NCI-H446 (cell line): ENCODE measurements at places on chromosomes 2 and 18.

DNA sequence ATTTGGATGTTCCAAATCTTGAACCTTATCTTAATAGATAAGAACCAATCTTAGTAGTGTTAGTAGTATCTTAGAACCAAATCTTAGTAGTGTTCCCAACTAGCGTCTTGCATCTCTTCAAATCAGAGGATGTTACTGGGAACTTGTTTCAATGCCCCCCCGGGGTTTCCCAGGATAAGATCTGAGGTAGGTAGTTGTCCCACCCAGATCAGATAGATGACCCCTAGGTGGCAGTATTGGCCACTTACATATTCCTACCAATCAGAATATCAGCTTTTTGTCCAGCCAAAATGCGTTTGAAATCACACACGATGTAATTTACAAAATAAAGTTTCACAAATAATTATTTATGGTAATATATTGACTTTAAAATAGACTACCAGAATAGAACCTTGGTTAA, 314.8 kb downstream of the MBD2 start:
- DNase-seq: no peak

DNA sequence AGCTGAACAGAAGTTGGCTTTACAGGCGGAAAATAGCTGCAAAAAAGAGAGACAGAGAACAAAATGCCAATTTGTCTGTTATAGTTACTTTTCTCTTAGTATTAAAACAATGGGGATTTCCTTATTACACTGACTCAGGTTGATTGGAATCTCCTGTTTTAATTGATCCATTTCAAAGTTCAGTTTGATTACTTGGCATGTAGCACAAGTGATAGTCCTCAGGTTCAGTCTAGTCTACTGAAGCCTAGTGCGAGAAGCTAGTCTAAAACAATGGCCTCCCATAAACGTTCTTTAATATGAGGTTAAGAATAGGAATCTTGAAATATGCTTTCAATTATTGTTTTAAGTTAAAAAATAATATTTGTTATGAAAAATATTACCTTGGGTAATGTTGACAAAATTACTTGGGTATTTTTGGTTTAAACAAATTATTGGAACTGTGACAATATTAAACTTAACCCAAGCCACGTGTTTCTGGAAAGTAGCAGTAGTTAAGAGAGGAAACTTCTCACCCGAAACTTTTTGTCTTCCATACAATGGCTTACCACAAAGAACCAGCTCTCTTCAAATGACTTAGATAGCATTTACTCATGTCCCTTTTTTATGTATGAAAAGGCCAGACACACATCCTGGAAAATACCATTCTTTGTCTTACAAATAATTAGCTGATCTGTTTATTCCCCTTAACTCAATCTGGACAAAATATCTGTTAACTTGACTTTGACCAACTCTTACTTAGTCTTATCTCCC, 1326.2 kb upstream of the TMEFF2 start:
- DNase-seq: no peak

- DNase-seq: no peak
These were observed 1.3 kb upstream of the GREB1 start for GRCh38 chr2:11532416-11533055.

DNA sequence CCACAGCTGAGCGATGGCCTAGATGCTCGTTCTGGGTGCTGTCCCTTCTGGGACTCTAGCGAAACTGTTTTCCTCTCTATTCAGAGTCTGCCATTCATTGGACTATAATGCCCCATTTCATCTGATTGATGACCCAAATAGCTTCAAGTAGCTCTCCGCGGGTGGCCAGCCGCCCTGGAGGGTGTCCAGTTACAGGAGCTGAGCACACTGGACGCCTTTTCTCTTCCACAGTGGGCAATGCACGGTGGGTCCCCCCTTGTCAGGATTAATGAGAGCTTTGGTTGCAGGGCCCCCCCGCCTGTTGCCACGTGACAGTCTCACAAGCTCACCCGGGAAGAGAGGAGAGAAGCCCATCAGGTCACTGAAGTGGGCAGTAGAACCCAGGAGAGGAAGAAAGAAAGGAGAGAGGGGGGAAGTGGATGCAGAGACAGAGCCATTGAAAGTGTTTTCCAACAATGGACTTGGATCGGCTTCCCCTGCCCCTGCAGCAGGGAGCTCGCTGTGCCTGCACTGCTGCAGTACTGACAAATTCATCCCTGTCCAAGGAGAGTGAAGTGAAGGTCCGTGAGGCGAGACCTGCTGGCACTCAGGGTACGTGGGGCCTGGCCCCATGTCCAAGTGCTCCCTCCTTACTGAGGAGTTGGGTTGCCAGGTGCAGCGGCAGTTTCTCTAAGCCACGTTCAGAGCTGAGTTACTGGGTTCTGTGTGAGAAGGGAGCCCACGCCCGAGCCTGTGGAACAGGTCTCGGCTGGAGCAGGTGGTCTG, 44.8 kb downstream of the DIPK1C start:
- no peak for DNase-seq

GRCh38 chr2:169877398-169877797, 50.1 kb downstream of the UBR3 start:
- DNase-seq: no peak

DNA sequence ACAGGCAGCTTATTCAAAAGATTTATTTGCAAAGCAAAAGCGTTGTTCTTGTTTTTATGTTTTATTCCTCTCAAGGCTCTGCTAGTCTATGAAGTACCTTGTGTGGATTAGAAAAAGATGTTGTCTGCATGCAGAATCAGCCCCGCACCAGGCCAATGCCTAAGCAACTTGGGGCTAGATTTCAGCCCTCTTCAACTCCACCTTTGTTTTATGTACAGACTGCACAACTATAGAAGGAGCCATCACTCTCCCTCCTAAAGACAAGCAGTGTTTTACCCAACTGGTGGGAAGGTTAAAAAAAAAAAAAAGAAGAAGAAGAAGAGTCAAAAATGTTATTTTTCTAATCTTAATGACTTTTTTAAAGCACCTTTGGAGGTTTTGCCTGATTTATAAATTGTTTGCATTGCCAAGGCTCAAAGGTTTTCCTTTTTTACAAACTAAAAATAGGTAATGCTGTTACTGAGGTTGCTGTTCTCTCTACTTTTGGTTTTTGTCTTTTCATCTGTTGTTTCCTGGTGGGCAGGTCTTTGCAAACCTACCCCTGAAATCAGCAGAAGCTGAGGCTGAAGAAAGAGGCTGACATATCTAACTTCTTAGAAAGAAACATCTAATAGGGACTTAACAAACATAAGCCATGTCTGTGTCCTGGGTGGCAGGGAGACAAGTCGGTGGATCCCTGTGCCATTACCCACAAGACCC, 164.0 kb downstream of the SLC39A10 start:
- no peak for DNase-seq

DNA sequence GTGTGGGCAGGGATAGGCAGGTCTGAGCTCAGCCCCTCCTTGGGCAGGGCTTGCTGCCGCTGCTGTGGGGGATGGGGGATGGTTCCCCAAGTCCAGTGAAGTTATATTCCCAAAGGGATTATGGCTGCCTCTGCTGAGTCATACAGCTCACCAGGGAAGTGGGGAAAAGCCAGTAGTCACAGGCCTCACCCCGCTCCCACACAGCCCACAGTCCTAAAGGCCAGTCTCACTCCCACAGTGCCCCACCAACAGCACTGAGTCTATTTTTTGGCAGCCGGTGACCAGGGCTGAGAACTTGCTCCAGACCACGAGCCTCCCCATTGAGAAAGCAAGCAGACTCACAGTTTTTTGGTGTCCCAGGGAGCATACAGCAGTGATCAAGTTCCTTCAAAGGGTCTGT, 173.3 kb downstream of the OSR1 start:
- no peak for DNase-seq

DNA sequence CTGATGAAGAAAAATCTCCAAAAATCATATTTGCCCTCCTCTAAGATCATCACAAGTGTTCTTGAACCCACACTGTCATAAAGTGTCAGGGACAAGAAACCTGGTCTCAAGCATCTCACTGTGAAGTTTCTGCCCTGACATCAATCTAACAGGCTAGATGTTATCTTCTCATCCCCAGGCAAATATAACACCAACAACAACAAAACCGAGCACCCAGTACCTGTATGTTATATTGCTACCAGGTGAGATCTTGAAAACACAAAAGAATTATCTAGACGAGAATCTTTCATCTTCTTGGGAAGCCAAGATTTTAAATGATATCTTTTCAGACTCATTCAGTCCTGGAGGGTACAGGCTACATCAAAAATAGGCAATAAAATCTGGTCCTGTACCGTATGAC, 8.8 kb upstream of the MAP4K3 start:
- DNase-seq: no peak

GRCh38 chr2:96181529-96181928, 27.1 kb downstream of the STARD7 start:
- no peak for DNase-seq

- DNase-seq: peak; percentile 44
These were observed 79.9 kb downstream of the ALK start for GRCh38 chr2:29841386-29842004.

DNA sequence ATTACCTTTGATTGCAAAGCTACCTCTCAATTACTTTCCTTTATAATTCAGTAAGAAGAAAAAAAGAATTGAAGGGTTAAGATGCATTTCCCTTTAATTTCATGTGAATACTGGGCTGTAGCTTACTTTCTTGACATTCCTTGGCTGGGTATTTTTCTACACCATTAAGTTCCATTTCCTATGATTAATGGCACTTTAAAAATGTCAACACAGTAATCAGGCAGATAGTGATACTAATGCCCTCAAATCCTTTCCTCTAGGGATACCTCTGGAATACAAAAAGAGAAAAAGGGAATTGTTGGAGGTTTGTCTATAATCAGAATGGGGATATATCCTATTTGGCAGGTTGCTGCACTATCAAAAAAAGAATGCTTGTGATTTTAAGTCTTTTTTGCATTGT, 216.9 kb downstream of the SRBD1 start:
- DNase-seq: no peak

GRCh38 chr2:167293943-167294775, 405.9 kb downstream of the XIRP2 start:
- no peak for DNase-seq

DNA sequence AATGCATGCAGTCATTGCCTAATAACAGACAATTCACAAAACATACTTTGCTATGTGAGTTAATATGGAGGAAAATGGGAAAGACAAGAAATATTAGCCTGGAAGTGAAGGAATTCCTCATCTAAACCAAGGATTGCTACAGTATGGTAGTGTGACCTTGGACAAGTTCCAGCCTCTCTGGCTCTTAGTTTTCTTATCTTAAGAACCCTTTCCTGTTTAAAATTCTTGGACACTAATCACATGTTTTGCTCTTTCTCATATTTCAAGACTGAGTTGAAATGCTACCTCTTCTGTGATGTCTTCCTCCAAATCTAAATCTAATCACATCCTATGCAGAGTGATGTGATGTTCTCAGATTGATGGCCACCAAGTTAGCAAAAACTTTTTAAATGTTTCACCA, 20.8 kb upstream of the ADAM23 start:
- no peak for DNase-seq

DNA sequence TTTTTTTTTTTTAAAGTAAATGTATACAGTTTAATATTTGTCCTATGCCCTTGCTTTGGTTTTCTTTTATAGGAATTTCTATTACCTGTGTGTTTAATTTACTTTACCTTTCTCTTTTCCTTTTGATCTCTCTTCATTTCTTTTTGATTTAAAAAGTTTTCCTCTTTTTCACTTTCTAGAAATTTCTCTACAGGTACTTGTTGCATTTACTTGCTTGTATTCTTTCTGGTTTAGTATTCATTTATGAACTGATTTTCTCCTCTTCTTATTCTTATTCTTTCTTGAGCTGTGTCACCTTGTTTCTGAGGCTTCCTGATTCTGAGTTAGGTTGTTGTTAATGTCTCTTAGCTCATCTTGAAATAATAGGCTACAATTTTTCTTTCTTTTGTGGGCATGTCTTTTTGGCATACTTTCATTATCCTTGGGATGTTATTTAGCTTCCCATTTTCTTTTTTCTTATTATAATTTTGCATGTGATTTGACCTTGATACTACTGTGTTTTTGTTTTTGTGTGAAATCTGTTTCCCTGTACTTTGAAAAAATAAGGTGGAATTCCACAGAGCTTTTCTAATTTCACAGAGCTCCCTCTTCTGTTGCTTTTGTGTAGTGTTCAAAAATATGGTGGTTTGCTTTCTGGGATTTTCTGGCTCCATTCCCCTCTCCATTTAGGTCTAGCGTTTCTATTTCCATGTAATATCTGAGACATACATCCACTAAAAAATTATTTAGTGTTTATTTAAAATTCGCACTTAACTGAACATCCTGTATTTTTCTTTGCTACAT, 25.5 kb upstream of the ALMS1 start:
- peak; percentile 12 for DNase-seq

DNA sequence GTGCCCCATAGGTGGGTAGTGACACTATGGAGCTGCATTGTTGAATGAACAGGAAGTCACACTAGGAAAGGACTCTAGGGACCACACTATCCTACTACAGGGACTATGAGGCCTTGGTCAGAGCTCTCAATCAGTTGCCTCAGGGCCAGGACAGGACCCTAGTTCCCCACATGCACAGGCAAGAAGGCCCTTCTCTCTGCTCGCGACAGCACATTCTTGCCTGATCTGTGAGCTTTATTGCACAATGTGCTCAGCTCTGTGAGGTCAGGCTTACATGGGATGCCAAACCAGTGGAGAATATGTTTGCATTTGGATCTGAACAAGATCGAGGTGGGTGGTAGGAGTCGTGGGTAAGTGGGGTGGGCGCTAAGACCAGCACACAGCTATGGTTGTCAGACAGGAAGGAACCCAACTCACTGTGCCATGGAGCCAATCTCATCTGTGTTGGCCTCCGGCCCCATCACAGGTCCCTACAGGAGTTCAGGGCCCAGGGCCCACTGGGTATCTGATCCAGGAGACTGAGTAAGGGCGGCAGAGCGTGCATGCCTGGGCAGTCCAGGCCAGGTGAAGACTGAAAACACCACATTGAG, 8.0 kb downstream of the PCARE start:
- DNase-seq: no peak

DNA sequence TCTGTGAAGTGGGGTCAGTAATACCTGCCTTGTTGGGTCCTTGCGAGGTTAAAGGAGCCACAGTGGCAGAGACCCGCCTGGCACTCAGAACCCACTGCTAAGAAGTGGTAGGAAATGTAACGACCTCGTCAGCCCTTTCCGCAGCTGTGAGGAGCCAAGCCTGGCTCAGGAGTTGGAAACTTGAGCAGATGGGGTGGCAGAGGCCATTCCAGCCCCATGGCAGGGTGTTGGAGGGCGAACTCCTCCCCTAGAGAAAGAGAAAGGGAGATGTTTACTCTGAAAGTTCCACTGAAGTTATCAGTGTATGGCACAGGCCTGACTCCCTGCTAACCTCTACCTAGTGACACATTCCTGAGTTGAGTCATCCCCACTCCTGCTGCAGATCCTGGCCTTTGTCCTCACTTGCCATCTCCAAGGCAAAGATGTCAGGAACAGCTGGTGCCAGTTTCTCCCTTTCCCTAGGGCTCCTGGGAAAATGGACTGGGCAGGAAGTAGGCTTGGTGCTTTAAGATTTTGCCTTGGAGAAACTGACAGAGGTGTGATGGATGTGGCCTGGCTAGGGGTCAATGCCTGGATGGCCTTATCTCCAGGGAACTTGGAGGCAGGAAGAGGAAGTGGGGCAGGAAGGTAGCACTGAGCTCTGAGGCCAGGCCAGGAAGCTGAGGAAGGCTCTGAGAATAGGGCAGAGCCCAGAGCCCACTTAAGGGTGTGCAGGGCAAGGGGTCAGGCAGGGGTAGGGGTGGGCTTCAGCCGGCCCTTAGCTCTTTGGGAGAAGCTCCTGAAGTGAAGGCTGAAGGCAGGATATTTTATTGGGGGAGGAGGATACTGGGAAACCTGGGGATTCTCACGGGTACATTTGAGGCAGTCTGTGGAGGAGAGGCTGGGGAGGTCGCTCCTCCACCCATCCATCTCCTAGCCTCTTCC, 888 bp downstream of the VAMP5 start:
- no peak for DNase-seq

- DNase-seq: no peak
These were observed 485.6 kb upstream of the SPRED2 start for GRCh38 chr2:65917986-65918385.
